ENCODE measurements at places on chromosomes 13 and 19.

DNA sequence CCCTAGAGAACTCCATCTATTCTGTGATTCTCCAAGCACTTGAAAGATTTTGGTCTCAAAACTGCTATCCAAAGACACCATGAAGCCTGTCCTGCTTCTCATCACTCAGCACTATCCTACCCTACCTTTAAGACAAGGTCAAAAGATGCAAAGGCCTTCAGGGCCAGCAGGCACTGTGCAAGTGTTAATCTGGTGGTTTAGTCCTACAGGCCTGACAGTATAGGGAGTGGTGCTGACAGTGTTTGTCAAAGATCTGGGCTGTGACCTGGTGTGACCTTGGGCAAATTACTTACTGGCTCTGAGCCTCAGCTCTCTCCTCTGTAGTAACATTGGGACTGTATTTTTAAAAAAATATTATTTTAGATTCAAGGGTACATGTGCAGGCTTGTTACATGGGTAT, 28.0 kb downstream of the SIAH3 start:
- no peak for DNase-seq

- no peak for DNase-seq
These were observed 489.7 kb downstream of the RFC3 start for GRCh38 chr13:34307607-34308006.

DNA sequence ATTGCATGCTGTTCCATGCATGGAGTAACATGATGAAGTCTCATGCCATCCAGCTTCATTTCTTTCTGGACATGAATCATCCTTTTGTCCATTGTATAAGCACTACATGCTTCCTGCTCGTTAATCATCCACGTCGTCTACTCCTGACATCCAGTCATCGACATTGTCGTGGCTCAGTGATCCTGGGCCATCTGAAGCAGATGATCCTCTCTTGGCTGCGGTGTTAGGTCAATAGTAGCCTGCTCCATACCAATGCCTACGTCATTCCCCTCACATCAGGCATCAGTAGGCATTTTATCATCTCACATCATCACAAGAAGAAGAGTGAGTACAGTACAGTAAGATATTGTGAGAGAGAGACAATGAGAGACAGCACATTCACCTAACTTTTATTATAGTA, 7.9 kb upstream of the MYO16 start:
- DNase-seq: no peak

DNA sequence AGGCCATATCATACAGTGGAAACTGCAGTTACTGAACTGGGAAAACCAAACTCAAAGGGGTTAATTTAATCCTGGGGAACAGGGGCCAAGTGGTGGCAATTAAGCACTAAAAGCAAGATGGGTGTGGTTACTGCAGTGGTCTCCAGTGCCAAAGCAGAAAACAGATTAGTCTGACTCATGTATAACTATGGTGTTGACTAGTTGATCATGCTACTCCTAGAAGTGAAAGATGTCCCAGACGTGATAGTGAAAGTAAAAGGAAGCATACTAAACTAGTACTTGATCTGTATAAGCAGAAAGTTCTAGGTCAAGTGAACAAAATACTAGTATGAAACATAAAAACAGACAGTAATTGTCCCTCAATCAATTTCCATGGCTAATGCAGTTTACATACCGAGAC, 360.0 kb upstream of the SLITRK5 start:
- DNase-seq: no peak

DNA sequence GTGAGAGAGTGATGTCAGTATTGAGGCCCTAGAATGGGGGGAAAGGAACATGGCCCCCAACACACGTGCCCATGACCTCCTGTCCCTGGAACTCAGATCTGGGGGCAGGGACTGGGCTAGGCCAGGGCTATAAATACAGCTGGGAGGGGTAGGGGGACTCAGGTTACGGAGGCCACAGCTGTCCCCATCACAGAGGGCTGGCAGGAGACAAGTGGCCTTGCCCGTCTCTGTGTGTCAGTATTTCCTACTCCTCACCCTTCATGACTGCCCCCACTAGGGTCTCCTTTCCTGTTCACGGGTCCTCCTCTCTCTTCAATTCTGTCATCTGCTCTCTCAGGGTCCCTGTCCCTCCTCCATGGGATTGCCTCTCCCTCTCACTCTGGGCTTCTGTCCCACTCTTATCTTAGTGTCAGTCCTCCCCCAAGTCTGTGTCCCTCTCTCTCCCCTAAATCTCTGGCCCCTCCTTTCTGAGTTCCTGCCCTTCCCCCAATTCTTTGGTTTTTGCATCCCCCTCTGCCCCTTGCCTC, 687 bp upstream of the HRC start:
- DNase-seq: no peak

- peak; percentile 41 for DNase-seq
These were observed 345.6 kb downstream of the SPRY2 start for GRCh38 chr13:79995334-79995733.

DNA sequence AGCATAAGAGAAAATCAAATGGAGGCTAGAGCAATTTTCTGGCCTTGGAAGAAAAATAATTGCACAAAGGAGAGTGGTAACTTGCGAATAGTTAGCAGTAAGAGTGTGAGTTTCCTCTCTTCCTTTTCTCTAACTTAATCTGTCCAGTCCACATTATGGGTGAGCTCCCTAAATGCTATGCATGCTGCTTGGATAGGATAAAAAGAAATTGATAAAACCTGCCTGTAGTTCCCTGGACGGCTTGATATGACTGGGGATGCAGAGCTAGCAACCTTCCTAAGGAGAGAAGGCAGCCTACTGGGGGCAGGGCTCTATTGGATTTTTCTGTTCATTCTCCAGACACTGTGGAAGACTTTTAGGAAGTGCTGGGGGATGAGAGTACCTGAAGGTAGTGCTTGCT, 311.3 kb downstream of the LMO7 start:
- no peak for DNase-seq

GRCh38 chr19:478236-478903, 17.5 kb upstream of the SHC2 start:
- no peak for DNase-seq

- DNase-seq: peak; percentile 46
These were observed 156.3 kb downstream of the SLITRK5 start for GRCh38 chr13:87827479-87827878.

- no peak for DNase-seq
These were observed 38.0 kb upstream of the TEX29 start for GRCh38 chr13:111282425-111282824.

- no peak for DNase-seq
These were observed 1.6 kb upstream of the KANK2 start for GRCh38 chr19:11198769-11199424.

DNA sequence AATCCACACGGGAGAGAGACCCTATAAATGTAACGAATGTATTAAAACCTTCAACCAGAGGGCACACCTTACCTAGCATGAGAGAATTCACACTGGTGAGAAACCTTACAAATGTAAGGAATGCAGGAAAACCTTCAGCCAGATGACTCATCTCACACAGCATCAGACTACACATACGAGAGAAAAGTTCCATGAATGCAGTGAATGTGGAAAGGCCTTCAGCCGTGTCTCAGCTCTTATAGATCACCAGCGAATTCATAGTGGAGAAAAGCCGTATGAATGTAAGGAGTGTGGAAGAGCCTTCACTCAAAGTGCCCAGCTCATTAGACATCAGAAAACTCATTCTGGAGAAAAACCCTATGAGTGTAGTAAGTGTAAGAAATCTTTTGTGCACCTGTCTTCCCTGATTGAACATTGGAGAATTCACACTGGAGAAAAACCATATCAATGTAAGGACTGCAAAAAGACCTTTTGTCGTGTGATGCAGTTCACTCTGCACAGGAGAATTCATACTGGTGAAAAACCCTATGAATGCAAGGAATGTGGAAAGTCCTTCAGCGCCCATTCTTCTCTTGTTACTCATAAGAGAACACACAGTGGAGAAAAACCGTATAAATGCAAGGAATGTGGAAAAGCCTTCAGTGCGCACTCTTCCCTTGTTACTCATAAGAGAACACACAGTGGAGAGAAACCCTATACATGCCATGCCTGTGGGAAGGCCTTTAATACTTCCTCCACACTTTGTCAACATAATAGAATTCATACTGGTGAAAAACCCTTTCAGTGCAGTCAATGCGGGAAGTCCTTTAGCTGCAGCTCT, 16.0 kb downstream of the ZNF582 start:
- no peak for DNase-seq

DNA sequence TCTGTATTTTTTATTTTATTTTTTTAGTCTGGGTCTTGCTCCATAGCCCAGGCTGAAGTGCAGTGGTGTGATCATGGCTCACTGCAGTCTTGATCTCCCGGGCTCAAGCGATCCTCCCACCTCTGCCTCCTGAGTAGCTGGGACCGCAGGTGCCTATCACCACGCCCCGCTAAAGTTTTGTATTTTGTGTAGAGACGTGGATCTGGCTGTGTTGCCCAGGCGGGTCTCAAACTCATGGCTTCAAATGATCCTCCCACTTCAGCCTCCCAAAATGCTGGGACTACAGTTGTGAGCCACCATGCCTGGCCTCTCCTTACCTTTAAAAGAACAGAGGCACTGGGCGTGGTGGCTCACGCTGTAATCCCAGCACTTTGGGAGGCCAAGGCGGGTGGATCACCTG, 4.2 kb upstream of the MAG start:
- DNase-seq: no peak

DNA sequence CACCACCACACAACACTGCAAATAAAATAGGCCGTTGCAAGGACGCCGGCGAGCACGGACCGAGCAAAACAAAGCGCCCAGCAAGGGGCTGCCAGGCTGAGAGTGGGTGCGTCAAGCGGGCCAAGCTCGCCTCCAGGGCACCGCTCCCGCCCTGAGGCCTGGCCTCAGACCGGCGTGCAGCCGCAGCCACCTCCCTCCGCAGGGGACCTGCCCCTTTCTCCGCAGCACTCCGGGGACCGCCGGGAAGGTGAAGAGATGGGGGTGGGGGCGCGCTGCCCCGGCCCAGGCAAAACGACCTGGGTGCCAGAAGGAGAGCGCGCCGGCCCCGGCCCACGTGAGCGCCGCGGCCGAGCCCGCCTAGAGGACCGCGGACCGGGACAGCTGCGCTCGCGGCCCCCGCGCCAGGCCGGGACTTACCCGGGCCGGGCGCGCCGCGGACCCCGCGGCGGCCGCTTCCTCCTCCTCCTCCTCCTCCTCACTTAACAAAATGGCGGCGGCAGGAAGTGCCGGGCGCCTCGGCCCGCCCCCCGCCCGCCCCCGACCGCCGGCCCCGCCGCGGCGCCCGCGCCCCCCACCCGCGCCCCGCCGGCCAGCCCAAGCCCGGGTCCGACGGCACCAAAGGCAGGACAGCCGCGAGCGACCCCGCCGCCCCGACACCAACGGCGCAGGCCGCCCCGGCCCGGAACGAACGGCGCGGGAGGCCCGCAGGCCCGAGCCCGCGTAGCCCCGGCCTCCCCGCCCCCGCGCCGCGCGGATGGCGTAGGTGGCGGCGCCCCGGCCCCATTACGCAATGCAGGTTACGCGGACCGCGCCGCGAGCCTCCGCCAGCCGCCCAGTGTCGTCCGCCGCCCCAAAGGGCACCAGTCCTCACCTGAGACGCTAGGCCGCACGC, 674 bp downstream of the BRD4 start:
- no peak for DNase-seq

DNA sequence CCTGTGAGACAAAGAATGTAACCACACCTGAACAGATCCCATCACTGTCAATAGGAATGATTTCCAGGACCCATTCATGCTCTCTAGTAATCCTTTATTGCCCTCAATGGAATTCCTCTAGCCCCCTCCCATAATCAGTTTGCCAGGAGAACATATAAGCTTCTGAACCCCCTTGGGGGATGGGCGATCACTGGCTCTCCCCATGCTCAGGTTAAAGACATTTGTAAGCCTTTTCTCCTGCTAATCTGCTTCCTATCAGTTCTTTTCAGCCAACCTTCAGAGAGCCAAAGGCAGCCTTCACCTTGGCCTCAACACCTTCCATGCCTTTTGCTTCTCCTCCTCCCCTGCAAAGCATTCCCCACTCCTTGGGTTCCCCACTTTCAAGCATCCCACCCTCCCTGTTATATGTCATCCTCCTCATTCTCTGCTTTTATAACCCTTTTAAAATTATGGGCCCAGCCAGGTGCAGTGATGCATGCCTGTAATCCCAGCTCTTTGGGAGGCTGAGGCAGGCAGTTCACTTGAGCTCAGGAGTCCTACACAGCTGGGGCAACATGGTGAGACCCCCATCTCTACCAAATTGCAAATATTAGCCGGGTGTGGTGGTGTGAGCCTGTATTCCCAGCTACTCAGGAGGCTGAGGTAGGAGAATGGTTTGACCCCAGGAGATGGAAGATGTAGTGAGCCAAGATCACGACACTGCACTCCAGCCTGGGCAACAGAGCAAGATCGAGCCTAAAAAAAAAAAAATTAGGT, 12.4 kb downstream of the DPRX start:
- no peak for DNase-seq

DNA sequence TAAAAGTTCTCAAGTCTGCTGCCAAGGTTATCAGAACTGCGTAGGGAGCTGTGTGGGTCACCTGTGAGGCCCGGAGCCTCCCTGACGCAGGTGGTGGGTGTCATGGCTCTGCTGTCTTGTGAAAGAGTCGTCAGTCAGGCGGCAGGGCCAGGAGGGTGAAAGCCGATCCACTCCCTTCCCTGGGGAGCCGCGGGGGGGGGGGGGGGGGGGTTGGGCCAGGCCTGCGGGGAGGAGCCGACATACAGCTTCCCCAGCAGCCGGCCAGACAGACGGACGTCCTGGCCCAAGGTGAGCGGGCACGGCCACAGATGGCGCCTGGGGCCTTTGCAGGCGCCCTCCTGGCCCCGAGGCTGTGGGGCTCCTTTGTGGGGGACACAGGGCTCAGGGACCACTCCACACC, 12.4 kb downstream of the SBNO2 start:
- no peak for DNase-seq

GRCh38 chr13:61695147-61695546, 279.5 kb upstream of the PCDH20 start:
- DNase-seq: no peak

- no peak for DNase-seq
These were observed 11.2 kb downstream of the MRPS12 start for GRCh38 chr19:38941979-38942378.

- no peak for DNase-seq
These were observed 832.3 kb downstream of the PCDH17 start for GRCh38 chr13:58463841-58464240.

- DNase-seq: no peak
These were observed 12.0 kb downstream of the FPR2 start for GRCh38 chr19:51772977-51773376.

GRCh38 chr13:101429733-101430132, 13.4 kb upstream of the NALCN start:
- DNase-seq: no peak

- DNase-seq: no peak
These were observed 330.2 kb downstream of the KLF12 start for GRCh38 chr13:73803997-73804396.

- peak; percentile 25 for DNase-seq
These were observed 10.4 kb upstream of the TYK2 start for GRCh38 chr19:10390652-10391286.

GRCh38 chr13:91346062-91346461, 1.4 kb upstream of the MIR17HG start:
- no peak for DNase-seq

DNA sequence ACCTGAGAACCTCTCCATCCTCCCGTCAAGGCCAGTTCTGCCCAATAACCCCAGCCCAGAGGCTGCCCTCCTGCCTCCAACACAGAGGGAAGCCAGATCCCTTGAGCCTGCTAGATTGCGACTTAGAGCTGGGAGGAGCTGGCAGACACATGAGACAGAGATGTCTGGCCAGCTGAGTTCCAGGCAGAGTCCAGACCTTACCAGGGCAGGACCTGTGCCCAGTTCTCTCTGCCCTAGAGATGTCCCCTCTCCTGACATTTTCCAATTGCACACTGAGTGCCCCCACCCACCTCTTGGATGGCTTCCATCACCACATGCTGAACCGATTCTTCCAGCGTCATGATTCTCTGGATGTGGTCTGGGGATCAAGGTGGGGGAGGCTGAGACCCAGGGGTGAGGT, 3.0 kb downstream of the HOOK2 start:
- no peak for DNase-seq

- DNase-seq: no peak
These were observed 249.0 kb downstream of the DLEU7 start for GRCh38 chr13:50594276-50595051.

Measured in HS-5 (cell line).